ENCODE measurements at places on chromosomes 7 and 10.

DNA sequence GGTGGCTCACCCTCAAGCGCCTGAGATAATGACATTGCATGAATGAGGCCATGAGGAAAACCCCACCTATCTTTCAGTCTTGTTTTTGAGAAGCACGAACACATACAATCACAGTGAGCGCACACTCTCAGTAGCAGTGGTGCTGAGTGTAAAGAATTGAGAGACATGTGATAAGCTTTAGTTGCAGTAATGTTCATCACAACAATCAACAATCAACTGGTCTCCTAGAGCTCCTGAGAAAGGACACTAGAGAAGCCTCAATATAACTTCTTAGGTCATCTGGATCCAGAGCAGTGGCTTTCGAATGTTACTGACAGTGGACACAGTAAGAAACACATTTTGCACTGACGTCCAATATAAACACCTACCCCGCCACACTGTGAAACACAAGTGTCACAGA is 12.8 kb downstream of the ERLIN1 start:
- H3K36me3 ChIP-seq = peaks cover 21% of the 10 kb centered on the region
- no peak overlapping the region for H3K27ac ChIP-seq
- no peak for DNase-seq
- H3K27me3 ChIP-seq = no peaks in the 10 kb centered on the region

GRCh38 chr7:50862302-50862701 is 79.6 kb upstream of the GRB10 start:
- H3K4me1 ChIP-seq = peaks cover 6% of the 10 kb centered on the region
- no peak overlapping the region for H3K27ac ChIP-seq
- H3K4me3 ChIP-seq = no peak overlapping the region
- peaks cover 40% of the 10 kb centered on the region for H3K27me3 ChIP-seq
- no peaks in the 10 kb centered on the region for H3K36me3 ChIP-seq

- no peaks in the 10 kb centered on the region for H3K27me3 ChIP-seq
- no peak overlapping the region for H3K27ac ChIP-seq
- H3K4me1 ChIP-seq = peaks cover 12% of the 10 kb centered on the region
- DNase-seq = no peak
Observed at GRCh38 chr7:152122540-152122939, 97.1 kb downstream of the GALNT11 start.

GRCh38 chr10:6306917-6307316 is 104.2 kb downstream of the PFKFB3 start:
- H3K36me3 ChIP-seq = no peaks in the 10 kb centered on the region
- DNase-seq = no peak
- no peak overlapping the region for H3K4me3 ChIP-seq
- no peaks in the 10 kb centered on the region for H3K4me1 ChIP-seq
- no peaks in the 10 kb centered on the region for H3K27me3 ChIP-seq
- no peak overlapping the region for H3K27ac ChIP-seq

DNA sequence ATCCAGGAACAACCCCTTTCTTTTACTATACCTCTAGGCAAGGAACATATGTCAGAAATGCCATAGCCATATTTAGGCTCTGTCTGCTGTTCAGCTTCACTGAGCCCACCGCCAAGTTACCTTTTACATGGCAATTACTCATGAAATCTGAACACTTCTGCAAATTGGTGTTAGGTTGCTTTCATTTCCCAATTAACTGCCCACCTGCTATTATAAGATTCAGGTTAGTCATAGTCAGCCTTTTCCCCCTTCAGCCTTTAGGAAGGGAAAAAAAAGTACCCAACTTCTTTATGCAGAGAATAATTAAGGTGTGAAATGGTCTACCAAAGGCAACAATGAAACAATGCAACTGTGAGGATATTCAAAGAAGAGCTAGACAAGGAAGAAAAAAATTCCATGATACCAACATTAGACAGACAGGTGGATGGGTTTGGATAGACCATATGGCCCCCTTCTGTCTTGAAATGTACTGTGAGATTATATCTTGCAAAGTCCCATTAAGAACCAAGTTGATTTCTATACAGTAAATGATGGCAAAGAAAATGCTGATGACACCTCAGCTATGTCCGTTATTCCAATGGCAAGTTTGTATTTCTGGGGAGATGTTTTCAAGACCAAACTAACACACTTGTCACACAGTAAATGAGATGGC is 442.1 kb upstream of the NRP1 start:
- no peak for DNase-seq
- H3K27ac ChIP-seq = no peak overlapping the region

DNA sequence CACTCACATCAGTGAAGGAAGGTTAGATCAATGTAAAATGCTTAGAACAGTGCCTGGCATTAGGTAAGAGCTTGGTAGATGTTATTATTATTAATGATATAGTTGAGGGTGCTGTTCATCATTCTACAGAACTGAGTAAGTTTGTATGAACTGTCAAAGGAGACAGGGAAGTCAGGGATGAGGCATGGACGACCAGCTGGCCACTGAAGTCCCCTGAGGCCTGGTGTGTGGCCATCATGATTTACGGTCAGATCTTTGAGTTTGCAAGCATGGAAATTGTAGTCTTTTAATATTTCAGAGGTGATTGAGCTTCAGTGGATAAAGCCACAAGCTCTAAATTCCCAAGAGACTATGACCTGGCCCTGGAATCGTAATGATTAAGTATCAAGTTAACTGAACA is 6.9 kb downstream of the ARMC3 start:
- no peaks in the 10 kb centered on the region for H3K27me3 ChIP-seq
- H3K4me3 ChIP-seq = no peak overlapping the region
- H3K4me1 ChIP-seq = no peaks in the 10 kb centered on the region
- DNase-seq = no peak
- no peak overlapping the region for H3K27ac ChIP-seq

DNA sequence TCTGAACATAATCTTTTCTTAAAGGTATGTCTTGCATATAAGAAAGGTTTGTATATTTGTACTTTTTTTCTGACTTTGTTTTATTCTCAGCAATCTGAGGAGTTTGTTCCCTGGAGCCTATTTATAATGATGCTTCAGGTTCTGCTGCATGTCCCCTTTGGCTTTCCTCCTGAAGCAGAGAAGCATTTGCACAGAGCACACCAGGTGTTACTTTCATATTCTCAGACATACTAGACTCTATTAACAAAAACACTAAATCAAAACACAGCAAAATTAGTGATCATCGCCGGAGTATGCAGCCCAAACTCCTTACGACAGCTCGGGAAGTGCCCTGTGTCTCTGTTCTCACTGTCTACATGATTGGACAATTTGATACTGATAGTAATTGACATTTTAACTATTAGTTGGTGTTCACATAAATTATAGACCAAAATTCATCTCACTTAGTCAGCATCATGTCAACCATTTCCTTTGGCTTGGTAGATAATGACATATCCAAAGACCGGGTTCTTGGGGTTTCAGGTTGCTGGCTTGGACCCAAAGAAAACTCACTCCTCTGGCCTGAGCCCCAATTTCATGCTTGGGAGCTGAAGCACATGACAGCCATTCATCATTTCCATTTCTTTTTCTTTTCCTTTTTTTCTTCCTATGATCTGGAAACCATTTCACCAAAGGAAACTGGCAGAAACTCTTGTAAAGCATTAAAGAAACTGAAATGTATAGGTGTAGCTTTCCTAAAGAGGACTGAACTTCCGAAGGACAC is 400.1 kb upstream of the NRP1 start:
- H3K36me3 ChIP-seq = no peaks in the 10 kb centered on the region
- H3K4me1 ChIP-seq = no peaks in the 10 kb centered on the region
- no peak overlapping the region for H3K27ac ChIP-seq

DNA sequence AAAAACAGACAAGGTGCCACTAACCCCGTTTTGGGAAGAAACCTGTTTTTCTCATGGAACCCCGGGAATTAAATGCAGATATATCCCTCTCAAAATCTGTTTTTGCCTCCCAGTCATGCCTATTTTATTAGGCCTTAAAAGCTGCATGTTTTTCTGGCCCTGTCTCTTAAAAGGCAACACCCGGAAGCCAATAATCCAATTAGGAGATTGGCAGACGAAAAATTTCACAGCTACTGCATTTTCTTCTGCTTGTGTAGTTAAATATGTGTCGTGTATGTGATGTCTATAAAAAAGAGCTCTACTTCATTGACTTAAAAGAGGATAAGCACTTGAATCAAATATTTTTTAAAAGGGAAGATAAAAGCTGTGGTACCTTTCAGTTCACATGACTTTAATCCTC is 31.9 kb upstream of the OPTN start:
- no peaks in the 10 kb centered on the region for H3K4me1 ChIP-seq
- peaks cover 1% of the 10 kb centered on the region for H3K36me3 ChIP-seq
- H3K27me3 ChIP-seq = peaks cover 37% of the 10 kb centered on the region
- no peak for DNase-seq

DNA sequence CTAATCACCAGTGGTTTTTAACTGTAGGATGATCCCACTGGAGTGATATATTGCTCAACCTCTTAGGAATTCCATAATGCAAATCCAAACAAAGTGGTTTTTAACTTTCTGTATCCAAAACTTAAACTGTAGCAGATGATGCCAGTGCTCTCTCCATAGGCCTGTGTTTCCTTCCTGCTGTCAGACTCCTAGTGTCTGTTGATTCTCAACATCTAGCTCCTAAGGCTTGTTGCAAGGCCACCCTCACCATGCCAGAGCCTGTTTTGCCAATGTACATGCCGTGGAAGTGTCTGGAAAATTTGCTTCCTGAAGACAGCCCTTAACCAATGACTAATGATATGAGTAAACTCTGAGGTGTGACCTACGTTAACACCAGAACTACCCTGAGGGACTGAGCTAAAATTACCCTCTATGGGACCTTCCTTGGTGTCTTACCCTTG is 39.3 kb downstream of the C1GALT1 start:
- H3K27ac ChIP-seq = peak overlapping the region; percentile 41
- H3K4me1 ChIP-seq = peaks cover 53% of the 10 kb centered on the region
- no peak overlapping the region for H3K4me3 ChIP-seq
- H3K36me3 ChIP-seq = peaks cover 12% of the 10 kb centered on the region
- H3K27me3 ChIP-seq = no peaks in the 10 kb centered on the region

DNA sequence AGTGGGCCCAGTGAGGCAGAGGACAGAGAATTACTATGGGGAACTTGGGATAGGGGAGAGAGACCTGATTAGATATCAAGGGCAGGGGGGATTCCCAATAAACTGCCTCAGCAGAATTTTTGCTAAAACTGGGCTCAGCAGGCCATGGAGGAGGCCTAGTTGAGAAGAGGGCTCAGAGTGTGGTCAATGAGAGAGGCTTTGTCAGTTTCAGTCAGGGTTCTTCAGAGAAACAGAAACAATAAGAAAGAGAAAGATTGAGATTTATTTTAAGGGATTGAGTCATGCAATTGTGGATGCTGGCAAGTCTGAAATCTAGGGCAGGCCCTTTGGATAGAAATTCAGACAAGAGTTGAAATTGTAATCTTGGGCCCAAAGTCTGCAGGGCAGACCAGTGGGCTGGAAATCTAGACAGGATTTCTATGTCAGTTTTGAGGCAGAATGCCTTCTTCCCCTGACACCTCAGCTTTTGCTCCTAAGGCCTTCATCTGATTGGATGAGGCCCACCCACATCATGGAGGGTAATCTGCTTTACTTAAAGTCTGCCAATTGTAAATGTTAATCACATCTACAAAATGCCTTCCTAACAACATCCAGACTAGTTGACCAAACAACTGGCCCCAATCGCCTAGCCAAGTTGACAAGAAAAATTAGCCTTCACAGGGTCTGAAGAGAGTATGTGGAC is 33.5 kb upstream of the CCSER2 start:
- no peak for DNase-seq
- H3K4me3 ChIP-seq = no peak overlapping the region
- H3K36me3 ChIP-seq = no peaks in the 10 kb centered on the region
- no peak overlapping the region for H3K27ac ChIP-seq
- H3K4me1 ChIP-seq = no peaks in the 10 kb centered on the region

DNA sequence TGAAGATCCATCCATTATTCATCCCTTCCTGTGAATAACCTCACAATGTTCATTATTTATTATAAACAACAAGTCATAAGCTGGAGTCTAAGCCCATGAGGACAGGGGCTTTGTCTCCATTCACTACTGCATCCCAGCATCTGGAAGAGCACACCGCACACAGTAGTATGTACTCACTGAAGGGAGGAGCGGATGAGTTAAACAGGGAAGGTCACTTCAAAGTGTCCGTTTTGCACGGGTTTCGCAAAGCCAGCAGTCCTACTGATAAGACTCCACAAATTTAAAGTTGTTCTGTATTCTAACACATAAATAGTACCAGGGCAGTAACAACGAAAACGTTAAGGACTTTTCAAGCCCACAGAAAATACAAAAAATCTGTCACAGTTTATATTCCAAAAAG is 167.9 kb downstream of the PARD3 start:
- no peak overlapping the region for H3K4me3 ChIP-seq
- H3K27me3 ChIP-seq = peaks cover 24% of the 10 kb centered on the region
- no peak for DNase-seq

All from central memory CD8-positive, alpha-beta T cell (primary cell).